ENCODE measurements at places on chromosomes 16 and 17.

DNA sequence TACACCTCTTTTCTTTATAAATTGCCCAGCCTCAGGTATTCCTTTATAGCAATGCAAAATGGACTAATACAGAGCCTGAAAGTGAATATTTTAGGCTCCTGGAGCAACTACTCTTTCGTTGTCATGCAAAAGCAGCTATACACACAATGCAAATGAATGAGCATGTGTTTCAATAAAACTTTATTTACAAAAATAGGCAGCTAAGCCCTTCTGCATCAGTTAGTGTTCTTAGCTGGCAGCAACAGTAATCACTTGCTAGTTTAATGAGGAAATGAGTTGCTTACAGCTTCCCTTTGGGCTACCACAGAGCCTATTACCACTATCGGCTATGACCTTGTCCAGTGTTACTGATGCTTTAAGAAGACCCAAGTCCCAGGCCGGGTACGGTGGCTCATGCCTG is 402.9 kb downstream of the XYLT1 start:
- no peak for DNase-seq

DNA sequence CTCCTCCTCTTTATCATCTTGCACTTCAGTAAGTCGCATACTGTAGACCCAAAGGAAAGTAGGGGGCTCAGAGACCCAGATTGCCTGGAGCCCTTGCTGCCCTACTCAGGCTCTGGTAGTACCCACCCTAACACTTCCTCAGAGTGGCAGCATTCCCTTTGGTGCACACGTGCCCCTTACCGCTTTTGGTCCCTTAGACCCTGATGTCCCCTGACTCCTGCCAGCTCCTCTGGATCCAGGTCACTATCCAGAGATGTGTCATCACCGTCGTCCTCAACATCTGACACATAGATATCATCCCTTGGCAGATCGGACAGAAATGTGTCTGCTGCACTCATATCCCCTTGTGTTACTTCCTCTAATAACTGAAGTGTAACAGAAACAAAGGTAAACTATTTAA is 5.4 kb upstream of the PSMC5 start:
- DNase-seq: no peak

DNA sequence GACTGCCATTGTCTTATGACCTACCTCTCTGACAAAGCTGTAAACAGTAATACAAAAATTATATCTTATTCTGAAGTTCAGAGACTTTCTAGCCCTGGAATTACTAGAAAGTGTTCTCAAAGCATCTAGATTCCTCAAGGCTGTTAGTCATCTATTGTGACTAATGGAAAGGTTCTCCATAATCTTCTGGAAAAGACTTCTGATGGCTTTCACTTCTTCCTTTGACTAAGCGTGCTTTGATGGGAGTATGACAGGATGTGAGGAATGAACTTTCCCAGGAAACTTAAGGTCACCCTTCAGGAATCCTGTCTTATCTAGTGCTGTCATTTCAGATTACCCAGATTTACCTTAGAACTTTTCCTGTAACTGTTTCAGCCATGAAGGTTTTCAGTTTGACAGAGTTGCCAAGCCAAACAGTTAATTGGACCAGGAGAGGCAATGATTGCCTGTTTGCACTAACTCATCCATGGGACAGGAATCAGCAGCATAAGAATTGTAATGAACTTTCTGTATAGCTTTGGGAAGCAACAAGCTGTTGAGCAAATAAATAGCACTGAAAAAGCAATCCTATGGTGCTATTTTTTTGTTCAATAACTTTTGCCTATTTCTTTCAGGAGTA is 43.5 kb downstream of the AP2B1 start:
- no peak for DNase-seq

DNA sequence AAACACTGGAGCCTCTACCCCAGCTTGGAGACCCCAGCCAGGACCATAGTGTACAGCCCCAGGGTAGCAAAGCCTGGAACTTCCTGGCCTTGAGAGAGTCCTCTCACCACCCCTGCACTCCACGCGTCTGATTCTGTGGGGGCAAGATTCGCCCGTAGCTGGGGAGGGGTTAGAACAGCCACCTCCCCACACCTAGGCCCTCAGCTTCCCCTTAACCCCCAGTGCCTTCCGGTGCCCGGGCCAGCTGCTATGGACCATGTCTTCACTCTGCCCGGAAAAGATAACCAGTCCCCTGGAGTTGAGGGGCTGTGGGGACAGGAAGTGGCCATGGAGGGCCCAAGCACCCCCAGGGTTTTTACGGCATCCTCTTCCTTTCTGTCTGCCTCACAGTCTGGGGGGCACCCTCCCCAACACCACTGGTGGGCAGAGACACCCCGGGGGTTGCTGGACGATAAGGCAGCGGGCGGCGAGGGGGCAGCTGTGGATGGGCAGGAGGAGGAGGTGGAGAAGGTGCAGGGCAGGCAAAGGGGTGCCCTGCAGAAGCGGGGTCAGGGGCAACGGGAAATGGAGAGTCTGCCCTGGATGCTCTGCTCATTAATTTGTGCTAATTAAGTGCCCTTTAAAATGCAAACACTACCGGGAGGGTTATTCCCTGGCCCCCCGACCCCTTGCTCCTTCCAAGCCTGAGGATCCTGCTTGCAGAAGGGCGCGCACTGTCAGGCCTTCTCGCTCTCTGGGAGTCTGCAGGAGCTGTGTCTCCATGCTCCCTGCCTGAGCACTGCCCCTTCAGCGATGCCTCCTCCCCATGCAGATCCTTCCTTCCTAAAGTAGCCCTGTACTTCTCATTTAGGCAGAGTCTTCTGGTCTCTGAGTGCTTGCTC is 2.4 kb downstream of the PRSS27 start:
- DNase-seq: no peak

GRCh38 chr17:82938873-82939620 is 99.2 kb upstream of the ZNF750 start:
- DNase-seq: peak; percentile 59

DNA sequence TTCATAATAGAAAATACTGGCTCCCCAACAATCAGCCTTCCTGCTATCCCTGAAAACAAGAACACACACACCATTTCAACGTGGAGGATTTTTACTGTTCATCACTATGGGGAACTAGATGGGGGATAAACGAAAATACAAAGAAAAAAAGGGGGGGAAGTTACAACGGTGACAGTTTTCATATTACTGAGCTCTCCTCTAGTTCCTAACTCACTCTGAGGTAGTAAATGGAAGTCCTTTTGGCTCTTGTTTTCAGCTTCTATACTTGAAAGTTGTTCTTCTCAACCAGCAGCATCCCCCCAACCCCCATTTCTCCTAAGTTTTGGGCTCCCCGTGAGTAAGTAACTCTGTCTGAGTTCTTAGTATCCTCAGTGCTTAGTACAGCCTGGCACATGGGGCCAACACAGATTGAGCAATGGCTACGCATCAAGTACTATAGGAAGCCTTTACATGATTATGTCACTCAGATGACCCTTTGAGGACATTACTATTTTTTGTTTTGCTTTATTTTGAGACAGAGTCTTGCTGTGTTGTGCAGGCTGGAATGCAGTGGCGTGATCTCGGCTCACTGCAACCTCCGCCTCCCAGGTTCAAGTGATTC is 4.2 kb upstream of the CORO7 start:
- DNase-seq: no peak

DNA sequence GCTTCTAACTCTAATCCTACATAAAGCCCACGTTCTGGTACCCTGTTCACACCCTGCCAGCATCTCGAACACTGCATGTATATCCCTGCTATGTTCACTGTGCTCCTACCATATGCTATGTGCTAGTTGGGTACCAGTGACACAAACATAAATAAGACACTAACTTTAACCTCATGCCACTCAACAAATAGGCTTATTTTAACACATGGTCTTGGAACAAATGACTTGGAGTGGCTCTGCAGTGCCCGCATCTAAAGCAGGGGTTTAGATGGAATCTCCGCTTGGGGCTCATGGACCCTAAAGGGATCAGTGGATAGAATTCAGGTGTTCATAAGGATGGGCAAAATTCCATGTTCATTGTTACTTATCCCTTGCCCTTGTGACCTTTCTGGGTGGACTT is 175.7 kb upstream of the ZKSCAN2 start:
- no peak for DNase-seq

GRCh38 chr17:71849783-71850768 is 270.7 kb upstream of the SOX9 start:
- no peak for DNase-seq

DNA sequence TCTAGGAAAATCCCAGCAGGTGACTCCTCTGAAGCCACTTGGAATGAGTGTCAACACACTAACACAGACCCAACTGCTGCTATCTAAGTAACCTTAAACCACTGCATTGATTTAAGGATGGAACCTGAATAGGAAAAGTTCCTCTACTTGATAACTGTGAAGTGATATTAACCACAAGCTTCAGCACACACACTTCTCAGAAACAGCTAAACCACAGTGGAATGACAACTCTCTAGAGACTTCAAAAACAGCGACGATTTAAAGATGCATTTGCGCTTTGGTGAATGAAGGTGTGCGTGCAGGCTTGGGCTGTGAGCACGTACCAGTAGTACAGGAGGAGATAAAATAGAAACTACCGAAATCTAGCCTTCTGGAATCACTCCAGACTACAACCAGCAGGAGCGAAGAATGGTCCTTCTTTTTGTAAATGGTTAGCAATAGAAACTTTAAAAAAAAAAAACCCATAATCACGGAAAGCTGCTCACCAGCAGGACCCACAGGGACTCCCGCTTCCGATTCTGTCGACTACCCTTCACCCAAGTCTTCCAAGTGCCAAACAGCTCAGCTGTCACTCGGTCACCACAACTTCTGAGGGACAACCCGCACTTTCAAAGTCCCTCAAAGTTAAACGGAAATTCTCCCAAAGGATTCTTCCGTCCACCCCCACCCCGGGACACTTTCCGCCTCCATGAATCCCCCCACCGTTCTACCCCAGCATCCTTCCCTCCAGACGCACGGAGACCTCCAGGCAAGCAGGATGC is 137.7 kb upstream of the CORO6 start:
- peak; percentile 79 for DNase-seq

- no peak for DNase-seq
Measured at GRCh38 chr17:65558311-65558682, 3.2 kb downstream of the AXIN2 start.

GRCh38 chr17:77395501-77396048 is 254.8 kb downstream of the SEC14L1 start:
- no peak for DNase-seq

DNA sequence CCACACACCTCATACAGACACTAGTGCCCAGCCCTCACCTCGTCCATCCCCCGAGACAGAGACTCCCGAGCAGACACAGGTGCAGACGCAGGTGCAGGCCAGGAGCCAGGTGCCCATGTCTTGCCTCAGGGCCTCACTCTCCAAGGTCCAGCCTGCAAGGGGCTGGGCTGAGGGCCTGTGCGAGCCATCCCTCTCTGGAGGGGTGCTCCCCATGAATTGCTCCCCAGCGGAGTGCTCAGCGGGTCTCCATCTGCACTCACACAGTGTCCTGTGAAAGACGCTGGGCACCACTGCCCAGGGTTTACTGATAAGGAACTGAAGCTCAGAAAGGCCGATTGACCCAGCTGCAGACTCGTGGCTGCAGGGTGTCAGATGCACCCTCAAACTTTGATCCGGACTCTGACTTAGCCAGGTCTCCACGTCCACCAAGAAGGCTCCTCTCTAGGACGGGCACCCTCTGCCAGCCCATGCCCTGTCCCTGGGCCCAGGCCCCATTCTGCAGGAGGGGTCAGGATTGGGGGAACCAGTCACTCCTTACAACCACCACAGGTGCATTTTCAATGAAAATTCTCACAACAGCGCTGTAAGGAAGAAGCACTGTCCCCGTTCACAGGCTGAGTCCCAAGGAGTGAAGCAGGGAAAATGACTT is 16.9 kb downstream of the POLR3K start:
- DNase-seq: no peak

DNA sequence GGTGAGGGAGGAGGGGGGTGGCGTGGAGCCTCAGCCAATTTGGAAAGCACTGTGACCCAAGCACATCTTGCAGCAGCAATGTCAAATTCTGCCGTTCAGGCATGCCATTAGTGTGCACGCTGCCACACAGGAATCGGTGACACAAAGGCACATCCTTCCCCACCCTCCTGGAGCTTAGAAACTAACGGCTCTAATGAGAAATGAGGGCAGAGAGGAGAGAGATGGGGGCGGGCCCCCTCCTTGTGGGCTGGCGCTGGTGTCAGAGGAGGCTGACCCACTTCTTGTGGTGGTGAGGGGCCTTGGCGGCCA is 94.8 kb downstream of the RTN4RL1 start:
- no peak for DNase-seq

GRCh38 chr17:12637015-12637414 is 28.7 kb upstream of the MYOCD start:
- no peak for DNase-seq

GRCh38 chr17:38334480-38335364 is 9.0 kb downstream of the GPR179 start:
- peak; percentile 43 for DNase-seq

- peak; percentile 78 for DNase-seq
Measured at GRCh38 chr17:30336369-30337171, 2.7 kb upstream of the TMIGD1 start.

- DNase-seq: peak; percentile 70
Measured at GRCh38 chr16:11797957-11798299, 870 bp upstream of the ZC3H7A start.

- DNase-seq: no peak
Measured at GRCh38 chr17:73595479-73595878, 48.8 kb downstream of the SDK2 start.

DNA sequence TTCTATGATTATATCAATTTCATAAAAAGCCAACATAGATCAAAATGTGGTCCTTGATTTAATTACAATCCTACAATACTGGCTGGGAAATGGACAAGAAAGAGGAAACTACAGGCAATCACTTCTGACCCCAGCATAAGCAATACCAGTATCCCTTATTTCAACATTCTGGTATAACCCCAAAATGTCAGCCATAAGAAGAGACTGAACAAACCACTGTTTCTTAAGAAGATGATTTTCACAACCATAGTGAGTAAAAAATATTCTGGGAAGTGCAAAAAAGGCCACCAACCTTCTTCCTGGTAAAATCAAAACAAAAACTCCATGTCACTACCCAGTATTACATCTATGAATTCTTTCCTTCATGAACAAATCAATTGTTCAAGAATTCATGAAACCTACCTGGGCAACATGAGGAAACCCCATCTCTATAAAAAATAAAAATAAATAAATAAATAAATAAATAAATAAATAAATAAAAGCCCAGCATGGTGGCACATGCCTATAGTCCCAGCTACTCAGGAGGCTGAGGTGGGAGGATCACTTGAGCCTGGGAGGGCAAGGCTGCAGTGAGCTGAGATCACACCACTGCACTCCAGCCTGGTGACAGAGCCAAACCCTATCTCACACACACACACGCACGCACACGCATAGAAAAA is 7.5 kb downstream of the N4BP1 start:
- DNase-seq: no peak

All from activated effector memory CD4-positive, alpha-beta T cell treated with anti-CD3 and anti-CD28 coated beads, Interleukin-2, amount 50 U/mL, for 16 hours (primary cell).